MG63 (cell line): ENCODE measurements at places on chromosomes 11 and 22. TPM values are rescaled to one million over a fixed set of nuclear protein-coding genes. Genes with fewer than 3 reads are reported as not detected.
A peak's percentile ranks its signal among the peaks of the same experiment; 100 is the strongest.

GRCh38 chr11:7486781-7487140, 1.5 kb downstream of the OLFML1 start:
- no peak for DNase-seq

DNA sequence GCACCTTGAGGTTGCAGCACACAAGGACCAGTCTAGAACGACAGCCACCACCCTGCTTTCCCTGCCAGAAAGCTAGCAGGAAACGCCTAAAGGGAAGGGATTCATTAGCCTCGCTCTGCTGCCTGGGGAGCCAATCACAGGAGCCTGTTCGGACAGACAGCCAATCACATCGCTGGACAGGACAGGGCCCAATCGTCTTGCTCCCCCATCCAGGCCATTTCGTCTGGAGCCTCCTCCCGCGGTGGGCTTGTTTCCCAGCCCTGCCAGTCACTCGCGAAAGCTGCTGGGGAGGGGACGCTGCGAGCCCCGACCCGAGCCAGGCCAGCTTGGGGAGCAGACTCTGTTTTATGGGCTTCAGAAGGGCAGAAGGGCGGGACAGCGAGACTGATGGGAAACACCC, 79.8 kb upstream of the NCAM1 start:
- DNase-seq: peak; percentile 75

GRCh38 chr11:134072844-134073243, 4.0 kb downstream of the JAM3 start:
- no peak for DNase-seq

- DNase-seq: no peak
Measured at GRCh38 chr22:46147471-46148267, 2.7 kb upstream of the PPARA start.

GRCh38 chr11:24755260-24755839, 258.5 kb downstream of the LUZP2 start:
- DNase-seq: no peak

GRCh38 chr11:82718307-82718706, 15.4 kb downstream of the FAM181B start:
- DNase-seq: no peak

- DNase-seq: peak; percentile 81
Measured at GRCh38 chr11:35009191-35009943, 92.9 kb downstream of the PDHX start.

GRCh38 chr22:49633010-49633324, 194.7 kb downstream of the BRD1 start:
- DNase-seq: no peak

DNA sequence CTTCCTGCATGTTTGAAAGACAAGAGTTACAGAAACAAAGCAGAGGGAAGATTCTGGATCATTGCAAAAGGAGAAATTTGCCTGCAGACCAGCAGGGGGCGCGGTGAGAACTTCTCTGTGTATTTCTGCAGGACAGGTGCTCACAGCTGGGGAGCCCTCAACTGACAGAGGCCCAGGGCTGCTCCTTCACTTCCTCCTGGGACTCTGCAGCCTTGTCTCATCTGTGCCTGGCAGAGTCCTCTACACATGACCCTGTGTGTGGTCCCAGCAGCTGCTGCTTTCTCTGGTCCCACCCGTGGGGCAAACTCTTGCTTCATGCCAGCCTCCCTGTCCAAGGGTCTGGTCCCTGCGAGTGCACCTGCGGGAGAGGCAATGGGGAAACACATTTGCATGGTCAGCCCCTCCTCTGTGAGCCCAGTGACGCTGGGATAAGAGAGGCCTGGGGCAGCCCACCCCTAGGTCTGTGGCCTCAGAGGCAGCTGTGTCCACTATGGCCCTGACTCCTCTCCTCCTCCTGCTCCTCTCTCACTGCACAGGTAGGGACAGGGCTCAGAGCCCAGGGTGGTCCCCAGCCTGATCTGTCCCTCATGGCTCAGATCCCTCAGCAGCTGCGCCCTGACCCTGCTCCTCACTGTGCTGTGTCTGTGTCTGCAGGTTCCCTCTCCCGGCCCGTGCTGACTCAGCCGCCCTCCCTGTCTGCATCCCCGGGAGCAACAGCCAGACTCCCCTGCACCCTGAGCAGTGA, 43.2 kb upstream of the VPREB1 start:
- DNase-seq: peak; percentile 40

GRCh38 chr22:48141301-48141700, 1378.9 kb downstream of the TBC1D22A start:
- no peak for DNase-seq

GRCh38 chr11:2366276-2366675, 10.8 kb upstream of the CD81 start:
- no peak for DNase-seq

DNA sequence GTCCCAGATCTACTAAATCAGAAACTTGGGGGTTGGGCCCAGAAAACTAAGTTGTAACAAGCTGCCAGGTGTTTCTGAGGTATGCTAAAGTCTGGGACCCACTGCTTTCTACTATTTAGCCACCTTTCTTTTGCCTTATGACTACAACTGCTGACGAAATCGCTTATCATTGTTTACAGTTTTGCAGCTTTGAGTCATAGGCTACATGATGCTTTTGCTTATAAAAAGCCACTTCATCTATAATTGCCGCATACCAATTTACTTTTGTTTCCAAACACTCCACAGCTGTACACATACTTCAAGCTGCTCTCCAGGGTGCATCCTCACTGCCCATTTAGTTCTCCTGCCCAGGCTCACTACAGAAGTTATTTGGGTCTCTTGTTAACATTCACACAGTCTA, 144.7 kb downstream of the ENTHD1 start:
- DNase-seq: peak; percentile 67

TRIM49B gene
- total RNA-seq: not detected in 2 replicates

DNA sequence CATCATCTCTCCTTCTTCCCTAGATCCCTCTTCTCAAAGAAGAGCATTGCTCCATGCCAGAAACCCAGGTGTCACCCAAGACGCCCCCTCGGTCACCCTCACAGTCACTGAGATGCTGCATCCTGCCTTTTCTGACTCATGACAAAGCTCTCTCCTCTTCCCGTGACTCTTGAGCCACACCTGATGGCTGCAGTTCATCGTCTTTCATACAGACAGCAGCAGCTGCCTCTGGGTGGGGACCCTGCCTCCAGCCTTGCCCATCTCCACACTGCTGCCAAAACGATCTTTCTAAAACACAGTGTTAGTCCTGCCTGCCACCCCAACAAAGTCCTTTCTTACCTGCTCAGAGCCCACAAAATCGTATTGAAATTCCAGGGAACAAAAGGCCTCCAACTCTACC, 44.8 kb downstream of the BUD13 start:
- DNase-seq: no peak

DNA sequence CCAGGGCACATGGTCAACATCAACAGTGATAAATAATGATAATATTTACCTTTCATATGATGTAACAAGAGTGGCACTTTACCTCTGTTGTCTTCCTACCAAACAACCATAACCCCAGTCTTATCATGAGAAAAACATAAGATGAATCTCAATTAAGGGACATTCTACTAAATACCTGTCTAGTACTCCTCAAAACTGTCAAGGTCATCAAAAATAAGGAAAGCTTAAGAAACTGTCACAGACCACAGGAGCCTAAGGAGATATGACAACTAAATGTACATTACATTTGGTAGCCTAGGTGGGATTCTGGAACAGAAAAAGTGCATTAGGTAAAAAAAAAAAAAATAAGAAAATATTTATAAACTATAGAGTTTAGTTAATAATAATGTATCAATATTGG, 118.1 kb downstream of the CCDC34 start:
- no peak for DNase-seq

CDC42EP2 gene
- 10.3 and 19.1 TPM in 2 replicates for total RNA-seq

- DNase-seq: no peak
Measured at GRCh38 chr11:64089027-64089360, 53.3 kb downstream of the FLRT1 start.

DNA sequence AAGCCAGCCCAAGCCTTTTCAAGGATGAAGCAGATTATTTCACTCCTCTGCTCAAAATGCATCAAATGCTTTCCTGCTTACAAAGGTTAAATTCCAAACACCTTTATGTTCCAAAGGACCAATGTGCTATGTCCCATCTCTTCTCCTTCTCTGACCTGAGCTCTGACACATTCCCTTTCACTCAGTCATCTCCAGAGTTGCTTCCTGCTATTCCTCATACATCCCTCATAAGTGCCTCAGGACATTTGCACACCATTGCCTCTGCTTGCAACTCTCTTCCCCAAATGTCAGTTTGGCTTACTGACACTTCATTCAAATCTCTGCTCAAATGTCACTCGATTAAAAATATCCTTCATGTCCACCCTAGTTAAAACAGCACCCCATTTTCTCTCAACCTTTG, 53.3 kb upstream of the BMAL1 start:
- DNase-seq: no peak

- DNase-seq: no peak
Measured at GRCh38 chr11:126716456-126717083, 284.0 kb downstream of the KIRREL3 start.

DNA sequence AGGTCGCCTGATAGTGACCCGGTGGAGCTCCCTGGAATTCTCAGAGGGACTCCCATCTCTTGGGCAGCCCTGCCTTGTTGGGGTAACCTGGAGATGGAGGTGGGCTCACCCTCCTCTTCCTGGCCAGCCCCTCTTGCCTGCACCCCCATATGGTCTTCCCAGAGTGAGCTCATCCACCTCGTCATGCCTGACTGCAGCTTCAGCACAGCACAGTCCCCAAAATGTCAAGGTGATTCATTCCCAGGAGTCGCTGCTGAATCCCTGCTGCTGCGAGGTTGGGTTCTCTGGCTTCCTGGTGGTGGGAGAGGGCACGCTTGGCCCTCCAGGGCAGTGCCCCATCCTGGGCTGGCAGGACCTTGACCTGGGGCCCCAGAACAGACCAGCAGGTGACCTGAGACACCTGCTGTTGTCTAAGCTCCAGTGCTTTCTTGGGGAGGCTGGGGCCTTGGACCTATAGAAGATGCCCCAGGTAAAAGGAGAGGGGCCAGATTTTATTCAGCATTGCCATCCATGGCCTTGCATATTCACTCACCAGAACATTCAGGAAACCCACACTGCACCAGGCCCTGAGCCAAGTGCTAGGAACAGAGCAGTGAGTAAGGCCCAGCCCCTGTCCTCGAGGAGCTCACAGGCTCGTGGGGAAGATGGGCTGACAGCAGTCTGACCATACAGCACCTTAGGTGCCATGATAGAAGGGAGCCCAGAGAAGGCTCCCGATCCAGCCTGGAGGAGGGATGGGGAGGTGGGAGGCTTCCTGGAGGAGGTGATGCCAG, 72.9 kb downstream of the CACNA1I start:
- DNase-seq: no peak

ATL3 gene
- 92.4 and 93.6 TPM in 2 replicates for total RNA-seq

DNA sequence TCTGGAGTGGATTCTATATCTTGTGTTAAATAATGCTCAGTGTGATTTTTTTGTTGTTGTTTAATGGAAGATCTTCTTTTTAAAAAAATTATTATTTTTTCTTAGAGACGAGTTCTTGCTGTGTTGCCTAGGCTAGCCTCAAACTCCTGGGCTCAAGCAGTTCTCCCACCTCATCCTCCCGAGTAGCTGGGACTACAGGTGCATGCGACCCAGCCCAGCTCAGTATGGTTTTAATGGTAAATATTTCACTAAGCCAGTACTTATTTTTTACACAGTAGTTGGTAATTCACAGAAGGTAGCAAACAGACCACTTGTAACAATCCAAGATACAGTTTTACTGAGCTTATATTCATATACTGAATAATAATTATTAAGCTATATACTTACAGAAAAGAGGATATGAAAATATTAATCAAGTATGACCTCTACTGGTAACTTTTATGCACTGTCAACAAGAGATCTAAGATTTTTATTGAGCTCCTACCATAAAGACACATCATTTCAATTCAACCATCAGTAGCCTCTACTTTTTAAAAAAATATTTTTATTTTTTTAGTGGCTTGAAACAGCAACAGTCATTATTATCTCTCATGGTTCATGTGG, 6.1 kb upstream of the CD59 start:
- DNase-seq: no peak

DNA sequence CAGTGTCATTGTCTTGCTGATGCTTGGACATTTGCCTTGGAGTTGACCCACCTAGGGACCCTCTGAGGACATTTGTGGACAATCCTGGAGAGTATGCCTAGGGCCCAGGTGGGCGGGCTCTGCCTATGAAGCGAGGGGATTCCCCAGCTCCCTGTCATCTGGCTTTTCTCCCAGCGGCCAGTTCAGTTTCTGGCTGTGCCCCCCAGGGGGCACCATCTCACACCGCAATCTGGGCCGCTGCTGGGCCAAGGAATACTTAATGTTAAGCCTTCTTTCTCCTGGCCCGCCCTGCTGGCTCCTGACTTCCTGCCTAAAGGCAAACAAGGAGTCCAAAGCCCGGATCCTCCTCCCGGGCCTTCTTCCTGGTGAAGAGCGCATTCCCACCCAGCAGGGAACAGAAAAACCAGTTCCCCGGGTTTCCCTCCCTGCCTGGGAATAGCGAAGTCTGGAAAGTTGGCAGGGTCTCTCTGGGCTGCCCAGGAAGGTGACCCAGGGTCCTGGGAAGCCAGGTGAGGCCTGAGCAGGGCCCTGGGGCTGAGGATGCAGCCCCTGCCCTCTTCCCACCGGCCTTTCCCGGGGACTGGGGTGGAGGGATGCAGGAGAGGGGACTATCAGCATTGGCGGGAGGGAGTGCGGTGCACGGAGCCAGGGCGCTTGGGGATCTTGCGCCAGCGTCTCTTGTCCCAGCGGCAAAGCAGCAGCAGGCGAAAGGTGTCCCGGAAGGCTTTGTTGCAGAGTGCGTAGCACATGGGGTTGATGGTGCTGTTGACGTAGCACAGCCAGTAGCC, 11.9 kb downstream of the CHRM1 start:
- peak; percentile 91 for DNase-seq

DNA sequence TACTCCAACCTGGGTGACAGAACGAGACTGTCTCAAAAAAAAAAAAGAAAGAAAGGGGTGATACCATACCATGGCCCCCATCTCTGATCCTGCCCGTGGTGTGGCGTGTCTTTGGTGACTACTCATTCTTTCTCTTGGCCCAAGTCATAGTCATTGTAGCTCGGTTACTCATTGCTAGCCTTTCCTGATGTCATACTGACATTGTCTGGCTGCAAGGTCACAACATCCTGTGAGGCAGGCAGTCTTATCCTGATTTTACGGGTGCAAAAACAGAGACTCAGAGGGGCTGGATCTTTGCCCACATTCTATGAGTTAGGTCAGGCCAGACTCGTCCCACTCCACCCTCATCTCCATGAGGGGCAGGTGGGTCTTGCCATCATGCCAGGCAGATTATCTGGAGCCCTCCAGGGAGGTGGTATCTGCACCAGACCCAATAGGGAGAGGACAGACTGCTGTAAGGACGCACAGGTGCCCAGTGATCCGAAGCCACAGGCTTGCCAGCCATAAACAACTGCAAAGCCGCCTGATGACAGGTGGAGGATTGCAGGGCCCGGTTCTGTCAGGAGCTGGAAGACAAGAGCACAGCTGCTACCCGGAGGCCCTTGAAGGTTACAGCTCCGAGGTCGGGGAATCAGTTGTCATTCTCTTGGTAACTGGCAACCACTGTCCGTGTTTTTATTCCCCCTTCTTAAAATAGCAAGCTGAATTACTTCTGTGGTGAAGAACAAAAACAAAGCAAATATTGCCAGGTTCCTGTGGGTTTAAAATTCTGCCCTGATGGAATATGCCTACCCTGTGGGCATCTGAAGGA, 13.8 kb downstream of the TOM1 start:
- peak; percentile 76 for DNase-seq
